ENCODE measurements at places on chromosomes 16 and 17.
A peak's percentile ranks its signal among the peaks of the same experiment; 100 is the strongest.

DNA sequence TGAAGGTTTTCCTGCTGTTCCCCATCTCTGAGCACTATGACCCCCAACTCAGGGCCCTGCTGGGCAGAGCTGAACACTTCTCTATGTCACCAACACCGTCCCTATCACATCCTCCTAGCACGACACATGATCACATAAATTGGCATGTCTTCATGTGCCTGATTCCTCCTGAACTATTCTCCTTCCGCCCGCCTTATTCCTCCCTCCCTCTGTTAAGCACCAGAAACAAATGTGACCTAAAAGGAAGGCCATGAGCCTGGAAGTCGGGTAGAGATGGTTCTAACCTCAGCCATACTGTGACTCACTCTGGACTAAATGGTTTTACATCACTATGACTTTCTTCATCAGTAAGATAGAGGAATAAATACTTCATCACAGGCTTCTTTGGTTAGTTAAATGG, 80.8 kb upstream of the DYNLRB2 start:
- no peak for DNase-seq

DNA sequence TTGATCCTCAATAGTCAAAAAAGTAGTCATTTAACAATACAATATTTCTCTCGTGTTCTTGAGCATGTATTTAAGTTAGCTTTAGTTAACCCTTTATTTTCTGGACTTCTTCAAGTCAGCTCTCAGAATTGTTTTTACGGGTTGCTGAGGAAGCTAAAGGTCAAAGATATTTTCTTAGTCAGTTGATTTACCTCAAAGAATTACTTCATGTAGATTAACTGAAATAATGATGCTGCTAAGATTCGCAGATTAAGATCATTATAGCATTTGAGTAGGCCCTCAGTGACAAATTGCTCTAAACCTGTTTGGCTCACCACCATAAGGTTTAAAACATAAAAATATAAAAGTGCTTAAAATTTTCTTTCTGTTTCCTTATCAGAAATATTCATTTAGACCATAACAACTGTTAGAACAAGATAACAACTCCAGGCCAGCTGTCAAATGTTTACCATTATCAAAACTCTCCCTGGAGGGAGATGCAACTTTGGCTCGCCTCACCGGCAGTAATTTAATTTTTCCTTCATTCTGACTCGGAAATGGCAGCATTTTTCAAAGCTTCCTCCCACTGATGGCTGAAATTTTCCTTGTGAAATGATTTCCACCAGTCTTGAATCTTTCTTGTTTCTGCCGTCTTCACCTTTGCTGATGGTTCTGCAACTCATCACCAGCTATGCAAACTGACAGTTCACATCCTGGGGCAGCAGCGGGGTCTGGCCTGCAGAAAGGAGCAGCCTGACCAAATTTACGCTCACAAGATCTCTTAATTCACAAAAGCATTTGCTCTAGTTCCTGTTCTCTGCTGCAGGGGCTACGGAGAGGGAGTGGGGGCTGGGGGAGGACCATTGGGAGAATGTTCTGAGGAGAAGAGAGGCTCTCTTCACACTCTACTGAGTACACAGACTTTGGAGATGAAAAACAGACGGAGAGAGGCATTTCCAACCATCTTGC, 254.8 kb upstream of the TBX2 start:
- DNase-seq, result no peak

DNA sequence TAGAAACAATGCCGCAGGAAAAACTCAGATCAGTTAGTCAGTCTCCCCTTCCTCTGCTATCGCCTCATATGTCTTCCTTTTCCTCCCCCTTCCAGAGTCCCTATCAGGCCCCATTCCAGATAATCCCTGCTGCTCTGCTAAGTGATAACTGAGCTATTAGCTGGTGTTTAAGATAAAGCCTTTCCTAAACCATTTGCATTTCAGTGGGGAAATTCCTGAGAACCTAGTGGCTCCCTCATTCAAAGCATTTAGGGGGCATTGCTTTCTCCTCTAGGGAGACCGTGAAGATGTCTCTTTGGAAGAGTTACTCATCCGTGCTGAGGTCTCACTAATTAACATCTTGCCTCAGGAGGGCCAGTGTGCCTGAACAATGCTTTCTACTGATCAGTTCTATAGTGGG, 401.6 kb downstream of the NPIPA7 start:
- no peak for DNase-seq

GRCh38 chr17:76237859-76238313, 2.4 kb downstream of the RNF157 start:
- DNase-seq, result no peak

DNA sequence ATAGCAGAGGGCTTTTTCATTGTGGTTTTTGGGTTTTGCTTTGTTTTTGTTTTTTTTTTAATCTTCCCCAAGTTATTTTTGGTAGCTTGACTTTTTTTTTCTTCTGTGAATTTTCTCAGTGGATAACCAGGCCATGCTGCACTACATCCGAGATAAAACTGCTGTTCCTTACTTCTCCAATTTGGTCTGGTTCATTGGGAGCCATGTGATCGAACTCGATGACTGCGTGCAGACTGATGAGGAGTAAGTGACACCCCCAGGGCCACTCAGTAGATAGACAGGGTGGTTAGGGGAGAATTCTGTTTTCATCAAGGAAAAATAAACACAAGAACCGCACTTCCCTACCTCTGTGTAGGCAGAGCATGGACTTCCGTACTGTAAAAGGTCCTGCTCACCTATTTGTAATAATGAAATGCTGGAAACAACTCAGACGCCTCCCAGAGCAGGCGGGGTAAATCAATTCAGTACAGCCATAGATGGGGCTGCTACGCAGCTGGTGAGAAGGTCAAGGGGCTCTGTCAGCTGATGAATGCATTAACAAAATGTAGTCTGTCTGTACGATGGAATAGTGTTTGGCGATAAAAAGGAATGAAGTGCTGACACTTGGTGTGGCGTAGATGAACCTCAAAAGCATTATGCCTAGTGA, 28.6 kb downstream of the CLEC16A start:
- no peak for DNase-seq

DNA sequence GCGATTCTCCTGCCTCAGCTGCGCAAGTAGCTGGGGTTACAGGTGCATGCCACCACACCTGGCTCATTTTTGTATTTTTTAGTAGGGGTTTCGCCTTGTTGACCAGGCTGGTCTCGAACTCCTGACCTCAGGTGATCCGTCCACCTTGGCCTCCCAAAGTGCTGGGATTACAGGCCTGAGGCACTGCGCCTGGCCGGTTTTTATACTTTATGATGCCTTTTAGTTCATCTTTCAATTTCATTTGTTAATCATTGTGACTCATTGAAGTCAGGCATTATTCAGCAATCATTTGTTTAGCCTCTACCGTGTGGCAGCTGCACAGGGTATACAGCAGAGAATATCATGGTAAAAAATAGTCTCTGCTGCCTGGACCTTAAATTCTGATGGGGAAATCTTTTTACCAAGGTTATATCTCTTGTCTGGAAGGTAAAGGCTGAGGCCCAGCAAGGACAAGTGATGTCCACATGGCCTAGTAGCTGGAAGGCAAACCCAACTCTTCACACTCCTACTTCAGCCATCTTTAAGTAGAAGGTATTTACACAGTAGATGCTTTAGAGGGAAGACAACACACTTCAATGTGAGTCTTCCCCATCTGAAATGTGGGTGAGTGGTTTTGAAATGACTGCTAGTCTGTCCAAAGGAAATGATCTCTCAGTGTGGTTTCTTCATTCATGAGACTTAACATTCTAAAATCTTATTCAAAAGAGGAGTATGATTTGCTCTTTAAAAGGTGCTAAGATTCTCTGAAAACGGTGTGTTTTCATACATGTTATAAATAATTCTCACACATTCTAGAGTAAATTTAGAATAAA, 2.4 kb downstream of the PRPSAP2 start:
- no peak for DNase-seq

DNA sequence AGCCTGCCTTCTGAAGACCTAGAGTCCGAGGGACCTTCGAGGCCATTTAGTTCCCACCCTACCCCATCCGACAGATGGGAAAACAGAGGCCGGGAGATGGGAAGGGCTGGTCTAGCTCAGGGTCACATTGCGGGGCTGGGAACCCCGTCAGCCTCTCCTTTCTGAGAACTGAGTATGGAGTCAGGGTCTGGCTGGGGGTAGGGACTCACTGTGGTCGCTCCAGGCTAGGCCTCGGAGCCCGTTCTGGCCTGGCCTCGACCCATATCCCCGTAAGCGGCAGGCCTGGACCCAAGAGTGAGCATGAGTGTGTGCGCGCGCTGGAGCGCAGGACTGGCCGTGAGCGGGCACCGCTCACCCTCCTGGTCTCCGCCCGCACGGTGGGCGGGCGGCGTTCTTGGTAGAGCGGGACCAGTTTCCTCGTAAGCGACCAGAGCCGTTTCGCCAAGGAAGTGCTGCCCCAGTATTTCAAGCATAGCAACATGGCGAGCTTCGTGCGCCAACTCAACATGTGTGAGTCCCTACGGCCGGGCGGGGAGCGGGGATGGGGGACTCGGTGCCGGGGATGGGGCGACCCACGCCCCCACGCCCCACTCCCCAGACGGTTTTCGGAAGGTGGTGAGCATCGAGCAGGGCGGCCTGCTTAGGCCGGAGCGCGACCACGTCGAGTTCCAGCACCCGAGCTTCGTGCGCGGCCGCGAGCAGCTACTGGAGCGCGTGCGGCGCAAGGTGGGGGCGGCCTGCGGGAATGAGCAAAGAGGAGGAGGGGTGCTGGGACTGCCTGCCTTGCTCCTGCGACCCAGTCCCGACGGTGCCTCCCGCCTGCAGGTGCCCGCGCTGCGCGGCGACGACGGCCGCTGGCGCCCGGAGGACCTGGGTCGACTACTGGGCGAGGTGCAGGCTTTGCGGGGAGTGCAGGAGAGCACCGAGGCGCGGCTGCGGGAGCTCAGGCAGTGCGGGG, 855 bp downstream of the HSF4 start:
- no peak for DNase-seq

DNA sequence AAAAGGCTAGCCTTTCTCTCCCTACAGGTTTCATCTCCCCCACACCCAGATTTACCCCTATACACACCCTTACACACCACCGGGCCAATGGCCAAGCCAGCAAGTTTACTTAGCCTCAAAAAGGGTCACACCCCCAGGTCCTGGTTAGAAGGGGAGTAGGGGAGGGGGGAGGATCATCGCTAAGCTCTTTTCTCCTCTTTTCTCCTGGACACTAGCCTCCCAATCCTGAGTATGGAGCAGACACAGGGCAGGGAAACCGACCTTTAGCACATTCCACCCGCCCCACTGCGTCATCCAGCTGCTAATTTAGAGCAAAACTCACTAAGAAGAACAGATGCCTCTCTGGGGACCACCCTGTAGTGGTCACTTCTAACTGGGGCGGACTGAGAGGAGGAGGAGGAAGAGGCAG, 4.4 kb downstream of the ACLY start:
- no peak for DNase-seq

GRCh38 chr17:73706858-73707257, 62.6 kb upstream of the SDK2 start:
- no peak for DNase-seq

DNA sequence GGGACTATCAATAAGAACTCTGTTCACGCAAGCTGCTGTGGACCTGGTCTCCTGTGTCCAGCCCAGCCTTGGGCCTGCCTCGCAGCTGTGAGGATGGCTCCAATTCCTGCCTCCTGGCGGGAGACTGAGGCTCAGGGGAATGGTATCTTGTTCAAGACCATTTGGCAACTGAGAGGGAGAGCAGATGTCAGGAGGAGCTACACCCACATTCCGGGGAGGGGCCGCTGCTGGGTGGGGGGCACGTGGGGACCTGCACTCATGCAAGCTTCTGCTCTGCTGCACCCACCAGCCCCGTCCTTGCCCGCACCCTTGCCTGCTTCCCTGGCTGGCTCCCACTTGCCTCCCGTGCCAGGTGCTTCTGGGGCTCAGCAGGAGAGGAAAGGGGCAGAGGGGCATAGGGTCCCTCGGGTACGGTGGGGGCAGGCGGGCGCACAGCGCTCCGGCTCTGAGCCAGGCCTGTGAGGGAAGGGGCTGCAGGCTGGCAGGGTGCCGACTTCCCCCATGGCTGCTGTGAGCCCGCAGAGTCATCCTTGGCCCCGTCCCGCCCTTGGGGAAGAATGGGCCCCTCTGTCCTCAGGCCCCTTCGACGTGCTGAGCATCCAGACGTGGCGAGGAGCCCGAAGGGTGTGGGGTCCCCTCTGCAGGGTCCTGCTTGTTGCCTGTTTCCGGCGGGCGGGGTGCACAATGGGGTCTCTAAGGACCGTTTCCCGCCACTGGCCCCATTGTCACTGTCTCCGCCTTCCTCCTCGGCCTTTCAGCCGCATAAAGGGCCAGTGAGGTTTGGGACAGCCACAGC, 2.7 kb downstream of the METRN start:
- no peak for DNase-seq

DNA sequence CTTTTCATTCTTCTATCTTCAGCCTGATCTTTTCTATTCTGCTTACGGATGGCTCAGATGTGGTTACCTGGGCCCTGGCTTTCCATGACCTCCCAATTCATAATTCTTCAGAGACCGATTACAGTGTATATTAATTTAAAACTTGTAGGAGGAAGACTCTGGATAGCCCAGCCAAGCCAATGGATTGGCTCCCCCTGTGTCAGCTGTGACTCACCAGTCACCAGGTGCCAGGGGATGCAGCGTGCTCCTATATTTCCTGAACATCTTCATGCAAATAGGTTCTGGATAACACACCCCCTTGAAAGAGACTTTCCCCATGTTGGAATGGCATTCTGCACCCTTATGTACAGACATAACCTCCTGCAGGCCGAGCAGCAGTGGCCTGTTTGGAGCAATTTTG, 208.3 kb upstream of the WSCD1 start:
- DNase-seq, result no peak

GRCh38 chr16:82682767-82683166, 56.0 kb downstream of the CDH13 start:
- no peak for DNase-seq

DNA sequence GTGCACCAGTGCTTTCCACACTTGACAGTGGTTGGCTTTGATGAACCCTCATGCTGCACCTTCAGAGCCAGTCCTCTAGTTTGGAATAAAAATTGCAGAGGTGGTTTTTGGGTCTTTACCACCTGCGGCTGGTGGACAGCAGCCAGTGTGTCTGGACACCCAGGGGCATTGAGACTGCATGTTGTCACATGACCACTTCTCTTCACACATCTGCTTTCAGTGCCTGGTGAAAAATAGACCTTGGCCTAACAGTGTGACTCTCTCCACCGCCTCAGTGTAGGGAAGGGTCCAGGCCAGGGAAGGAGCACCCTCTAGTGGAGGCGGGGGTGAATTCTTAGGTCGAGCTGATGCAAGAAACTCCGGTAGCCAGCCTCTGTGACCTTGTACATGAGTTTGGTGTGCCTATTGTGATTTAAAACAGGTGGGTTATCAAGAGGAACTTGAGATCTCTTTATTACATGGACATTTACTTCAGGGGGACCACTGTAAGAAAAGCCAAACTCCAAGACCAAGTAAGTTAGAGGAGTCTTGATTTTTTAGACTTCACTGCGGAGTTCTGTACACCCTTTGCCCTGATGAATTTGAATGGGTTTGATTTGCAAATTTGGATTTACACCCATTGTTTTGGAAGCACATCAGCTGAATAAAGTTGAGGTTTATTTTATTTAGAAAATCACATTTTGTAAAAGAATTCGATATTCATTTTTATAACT, 17.9 kb downstream of the GOSR2 start:
- DNase-seq, result peak; percentile 69

- DNase-seq, result no peak
Measured at GRCh38 chr16:8941718-8942344, 21.9 kb downstream of the USP7 start.
